Mesenchymal stem cell (in vitro differentiated cells and primary cell): ENCODE measurements at places on chromosomes 7 and 10.

DNA sequence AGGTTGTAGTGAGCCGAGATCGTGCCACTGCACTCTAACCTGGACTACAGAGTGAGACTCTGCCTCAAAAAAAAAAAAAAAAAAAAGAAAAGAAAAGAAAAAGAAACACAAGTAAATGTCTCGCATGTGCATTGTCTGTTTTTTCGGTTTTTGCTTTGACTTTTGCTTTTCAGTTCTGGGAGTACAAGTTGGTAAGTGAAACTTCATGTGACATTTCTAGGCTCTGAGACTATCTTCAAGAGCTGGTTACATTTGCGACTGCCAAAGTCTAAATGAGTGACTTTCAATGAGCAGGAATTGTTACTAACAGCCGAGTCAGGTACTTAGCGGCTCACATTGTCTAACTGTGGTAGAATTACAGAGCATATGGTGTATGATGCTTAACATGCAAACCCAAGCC, 107.0 kb upstream of the CELF2 start:
- peak; percentile 7 for DNase-seq
- H3K4me3 ChIP-seq, result no peak overlapping the region
- H3K27me3 ChIP-seq, result no peaks in the 10 kb centered on the region
- peaks cover 2% of the 10 kb centered on the region for H3K4me1 ChIP-seq
- peak overlapping the region; percentile 81 for H3K27ac ChIP-seq

DNA sequence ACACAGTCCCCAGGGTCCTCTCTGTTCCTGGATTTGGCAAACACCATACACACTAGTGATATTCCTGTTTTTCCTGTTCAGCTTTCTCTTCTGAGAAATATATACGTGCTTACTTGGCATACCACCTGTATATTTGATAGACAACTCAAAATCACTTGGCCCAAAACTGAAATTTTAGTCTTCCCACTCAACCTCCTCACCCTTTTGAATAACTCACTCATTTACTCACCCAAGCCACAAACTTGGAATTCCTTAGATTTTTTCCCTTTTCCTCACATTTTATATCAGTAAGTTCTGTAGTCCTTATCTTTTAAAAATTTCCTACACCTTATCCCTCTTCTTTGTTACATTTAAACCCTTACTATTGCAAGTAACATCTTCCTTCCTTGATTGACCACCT, 143.4 kb downstream of the PPP1R3A start:
- H3K27me3 ChIP-seq, result no peaks in the 10 kb centered on the region
- DNase-seq, result no peak
- H3K4me1 ChIP-seq, result no peaks in the 10 kb centered on the region
- no peak overlapping the region for H3K4me3 ChIP-seq
- H3K36me3 ChIP-seq, result no peaks in the 10 kb centered on the region

DNA sequence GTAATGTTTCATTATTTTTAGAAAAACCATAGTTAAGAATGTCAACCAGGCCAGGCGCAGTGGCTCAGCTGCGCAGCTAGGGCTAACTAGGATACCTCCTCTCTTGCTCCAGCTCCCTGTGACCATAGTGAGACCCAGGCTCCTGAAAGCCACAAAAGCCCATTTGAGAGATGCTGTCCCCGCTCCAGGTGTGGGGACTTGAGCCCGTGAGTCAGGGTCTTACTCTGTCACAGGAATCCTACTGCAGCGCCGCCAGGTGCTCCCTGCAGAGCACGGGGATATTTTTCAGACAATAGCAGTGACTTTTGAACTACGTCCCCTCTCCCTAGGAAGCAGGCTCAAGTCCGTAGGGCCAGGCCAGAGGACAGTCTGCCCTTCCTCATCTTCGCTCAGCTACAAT, 75.6 kb upstream of the NRBF2 start:
- no peak for DNase-seq
- no peaks in the 10 kb centered on the region for H3K4me1 ChIP-seq
- no peak overlapping the region for H3K4me3 ChIP-seq
- H3K36me3 ChIP-seq, result no peaks in the 10 kb centered on the region

DNA sequence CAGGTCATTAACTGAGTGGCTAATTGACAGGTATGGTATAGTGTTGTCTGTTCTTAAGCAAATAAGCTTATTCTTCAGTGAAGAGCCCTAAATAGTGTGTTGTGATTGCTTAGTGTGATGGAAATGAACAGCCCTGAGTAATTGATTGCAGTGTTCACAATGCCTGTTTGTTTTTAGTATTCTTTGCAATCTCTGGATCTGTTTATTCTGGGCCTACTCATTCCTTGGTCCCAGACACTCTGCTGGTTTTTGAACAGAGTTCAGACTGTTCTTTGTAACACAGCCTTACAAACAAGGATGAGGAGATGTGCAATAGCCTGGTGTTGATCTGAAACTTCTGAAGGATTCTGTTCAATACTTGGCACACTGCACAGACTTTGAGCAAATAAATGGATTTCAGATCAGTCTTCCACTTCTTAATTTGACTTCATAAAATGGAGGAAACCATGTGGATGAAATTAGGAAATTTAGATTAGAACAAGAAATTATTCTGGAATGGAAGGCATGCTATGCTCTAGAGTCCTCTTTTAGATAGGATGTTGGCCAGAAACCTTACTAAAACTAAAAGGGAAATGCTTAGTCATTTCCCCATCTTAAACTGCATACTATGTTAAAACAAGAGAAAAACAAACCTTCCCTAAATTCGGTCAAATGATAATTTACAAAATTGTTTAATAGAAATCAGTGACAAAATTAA, 444.2 kb upstream of the SEMA3D start:
- H3K36me3 ChIP-seq, result no peaks in the 10 kb centered on the region
- peaks cover 3% of the 10 kb centered on the region for H3K4me1 ChIP-seq

DNA sequence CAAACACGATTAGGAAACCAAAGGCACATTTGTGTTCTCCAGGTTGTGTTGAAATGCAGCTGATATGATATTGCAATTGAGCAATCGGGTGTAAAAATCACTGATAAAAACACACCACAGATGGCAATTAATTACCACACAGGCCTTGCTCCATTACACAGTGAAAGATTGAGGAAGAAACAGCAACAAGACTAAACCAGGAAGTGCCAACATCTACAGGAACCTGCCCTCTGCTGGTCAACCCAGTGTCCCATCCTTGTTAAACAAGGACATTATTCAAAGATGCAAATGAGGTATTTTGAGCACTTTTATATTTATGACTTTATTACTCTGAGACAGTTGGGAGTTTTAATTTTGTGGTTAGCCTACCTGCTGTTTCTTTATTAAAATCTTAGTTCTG, 765.6 kb upstream of the GHITM start:
- H3K27me3 ChIP-seq, result no peaks in the 10 kb centered on the region
- no peak overlapping the region for H3K4me3 ChIP-seq
- no peak overlapping the region for H3K27ac ChIP-seq
- DNase-seq, result peak; percentile 24

GRCh38 chr10:119207713-119208552, 562 bp downstream of the GRK5 start:
- peaks cover 2% of the 10 kb centered on the region for H3K36me3 ChIP-seq
- H3K27me3 ChIP-seq, result no peaks in the 10 kb centered on the region
- peak overlapping the region; percentile 89 for H3K4me3 ChIP-seq
- H3K27ac ChIP-seq, result peak overlapping the region; percentile 33
- H3K4me1 ChIP-seq, result peaks cover 10% of the 10 kb centered on the region

DNA sequence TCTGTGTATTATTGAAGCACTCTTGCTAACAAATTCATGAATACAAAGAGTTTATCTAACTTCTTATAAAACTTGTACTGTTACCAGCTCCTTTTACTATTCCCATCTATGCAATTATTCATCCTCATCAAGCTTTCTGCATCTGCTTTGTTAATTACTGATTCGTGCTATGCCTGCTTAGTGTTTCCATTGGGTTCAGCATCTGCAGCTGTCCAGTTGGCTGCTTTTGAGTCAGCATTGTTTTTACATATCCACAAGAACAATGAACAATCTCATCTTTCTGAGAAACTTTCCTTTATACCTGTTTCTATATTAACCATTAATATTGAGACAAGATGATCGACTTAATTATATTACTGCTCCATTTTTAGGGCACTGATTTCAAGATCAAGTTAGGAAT, 19.6 kb upstream of the ANLN start:
- H3K27me3 ChIP-seq, result no peaks in the 10 kb centered on the region
- no peak for DNase-seq
- H3K27ac ChIP-seq, result no peak overlapping the region
- H3K4me3 ChIP-seq, result no peak overlapping the region
- peaks cover 2% of the 10 kb centered on the region for H3K4me1 ChIP-seq
